ENCODE measurements at places on chromosomes 3 and 15. TPM values are rescaled to one million over a fixed set of nuclear protein-coding genes. Genes with fewer than 3 reads are reported as not detected.

DNA sequence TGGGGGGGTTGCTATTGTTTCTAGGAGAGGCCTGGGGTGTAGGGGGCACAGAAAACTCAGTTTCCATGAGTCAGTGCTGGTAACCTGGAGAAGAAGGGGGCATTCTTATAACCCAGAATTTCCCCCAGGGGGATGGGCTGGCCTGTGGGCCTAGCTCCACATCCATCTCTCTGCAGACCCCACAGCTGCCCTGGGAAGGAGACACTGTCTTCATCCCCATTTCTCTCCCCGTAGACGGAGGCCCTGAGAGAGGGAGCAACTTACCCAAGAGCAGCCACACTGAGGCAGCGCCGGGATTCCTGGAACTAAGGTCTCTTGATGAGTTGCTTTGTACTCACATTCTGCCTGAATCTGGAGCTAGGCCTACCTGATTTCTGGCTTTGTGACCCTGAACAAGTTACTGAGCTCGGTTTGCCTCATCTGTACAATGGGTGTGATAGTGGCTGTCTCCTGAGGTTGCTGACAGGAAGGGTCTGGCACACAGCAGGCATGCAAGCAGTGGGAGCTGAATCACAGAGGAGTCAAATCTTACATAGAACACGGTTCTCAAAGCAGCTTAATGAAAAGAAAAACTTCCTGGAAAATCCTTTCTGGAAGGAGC, 55.0 kb upstream of the LCTL start:
- H3K36me3 ChIP-seq, result no peaks in the 10 kb centered on the region
- DNase-seq, result no peak
- H3K27ac ChIP-seq, result no peak overlapping the region
- H3K4me3 ChIP-seq, result no peak overlapping the region
- no peaks in the 10 kb centered on the region for H3K27me3 ChIP-seq

- H3K27me3 ChIP-seq, result no peaks in the 10 kb centered on the region
- H3K4me1 ChIP-seq, result no peaks in the 10 kb centered on the region
- H3K27ac ChIP-seq, result no peak overlapping the region
Measured at GRCh38 chr3:100354850-100355249, 20.3 kb downstream of the NIT2 start.

GRCh38 chr3:26438981-26439884, 183.3 kb upstream of the LRRC3B start:
- no peaks in the 10 kb centered on the region for H3K27me3 ChIP-seq
- H3K27ac ChIP-seq, result no peak overlapping the region
- H3K4me3 ChIP-seq, result no peak overlapping the region
- no peaks in the 10 kb centered on the region for H3K4me1 ChIP-seq

DNA sequence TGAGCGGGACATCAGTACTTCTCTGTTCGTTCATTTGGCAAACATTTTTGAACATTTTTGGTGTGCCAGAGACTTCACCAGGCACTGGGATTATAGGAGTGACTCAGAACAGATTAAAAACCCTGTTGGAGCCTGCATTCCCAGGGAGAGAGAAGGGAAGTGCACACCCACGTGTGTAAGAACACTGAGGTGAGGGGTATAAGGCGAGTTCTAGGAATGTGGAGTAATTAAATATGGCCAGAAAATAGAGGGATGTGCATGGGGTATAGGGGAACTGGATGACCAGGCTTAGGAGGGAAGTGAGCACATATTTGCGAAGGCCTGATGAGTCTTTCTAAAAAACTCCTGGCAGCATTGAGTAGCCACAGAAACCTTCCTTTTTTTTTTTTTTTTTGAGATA, 401.2 kb upstream of the C2CD4B start:
- no peaks in the 10 kb centered on the region for H3K27me3 ChIP-seq
- peaks cover 22% of the 10 kb centered on the region for H3K4me1 ChIP-seq
- DNase-seq, result no peak
- no peaks in the 10 kb centered on the region for H3K36me3 ChIP-seq

The KNL1 gene
- total RNA-seq, result 83.2 TPM

Data from SJSA1 (cell line).